ENCODE measurements at places on chromosomes 4 and X.

DNA sequence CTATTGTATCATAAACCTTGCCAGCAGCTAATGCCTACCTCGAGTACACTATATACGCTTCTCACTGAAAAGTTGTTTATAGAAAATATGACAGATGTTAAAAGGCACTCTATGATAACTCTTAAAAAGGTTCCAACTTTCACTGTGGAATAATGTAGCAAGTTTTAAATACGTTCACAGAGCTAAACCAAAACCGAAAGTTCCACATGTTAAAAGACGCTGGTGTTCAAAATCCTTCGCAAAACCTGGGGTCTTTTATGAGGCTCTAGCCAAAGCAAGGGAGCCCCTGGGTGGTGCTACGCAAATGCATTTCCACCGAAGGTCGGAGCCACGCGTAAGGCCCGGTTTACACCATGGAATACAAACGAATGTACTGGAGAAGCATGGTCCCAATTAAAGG, 103.7 kb upstream of the TENM3 start:
- DNase-seq = no peak

DNA sequence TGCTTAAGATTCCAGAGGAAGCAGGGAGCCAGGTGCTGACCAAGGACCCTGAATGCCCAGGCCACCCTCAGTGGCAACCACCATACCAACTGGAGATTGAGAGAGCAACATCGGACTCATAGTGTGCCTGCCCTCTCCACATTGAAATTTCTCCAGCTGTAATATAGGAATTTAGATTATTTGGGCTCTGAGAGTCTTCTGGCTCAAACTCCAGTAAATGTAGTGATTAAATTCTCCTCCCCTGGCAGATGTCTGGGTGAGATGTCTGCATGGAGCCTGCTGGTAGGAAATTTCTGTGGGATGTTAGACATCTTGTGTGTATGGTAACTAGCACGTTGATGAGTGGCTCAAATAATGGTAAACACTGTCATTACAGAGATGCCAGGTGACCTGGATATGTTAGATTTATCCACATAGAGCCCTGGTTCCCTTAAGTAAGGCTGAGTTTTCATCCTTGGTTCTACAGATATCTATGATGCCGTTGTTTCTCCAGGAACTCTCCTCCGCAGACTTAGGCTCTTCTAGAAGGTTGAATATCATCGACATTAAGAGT, 70.6 kb downstream of the CLNK start:
- no peak for DNase-seq

GRCh38 chr4:99540277-99540939, 23.4 kb downstream of the TRMT10A start:
- no peak for DNase-seq

- DNase-seq = no peak
Measured at GRCh38 chr4:120139392-120139791, 72.7 kb upstream of the MAD2L1 start.

DNA sequence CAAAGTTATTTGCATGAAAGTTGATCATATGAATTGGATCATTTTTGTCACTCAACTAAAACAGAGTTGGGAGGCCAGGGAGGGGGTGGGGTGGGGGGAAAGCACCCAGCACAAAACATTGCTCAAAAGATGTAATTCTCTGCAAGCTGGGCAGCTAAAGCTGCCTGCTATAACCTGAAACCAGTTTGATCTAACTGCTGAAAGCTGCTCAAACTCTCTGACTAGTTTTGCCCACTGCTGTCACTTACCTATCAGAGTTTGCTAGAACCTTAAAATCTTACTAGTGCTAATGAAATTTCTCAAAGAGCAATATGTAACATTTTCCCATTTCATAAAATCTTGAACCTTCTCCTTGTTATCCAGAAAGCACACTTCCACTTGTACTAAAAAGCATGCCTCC, 10.4 kb downstream of the CXCL8 start:
- DNase-seq = no peak

DNA sequence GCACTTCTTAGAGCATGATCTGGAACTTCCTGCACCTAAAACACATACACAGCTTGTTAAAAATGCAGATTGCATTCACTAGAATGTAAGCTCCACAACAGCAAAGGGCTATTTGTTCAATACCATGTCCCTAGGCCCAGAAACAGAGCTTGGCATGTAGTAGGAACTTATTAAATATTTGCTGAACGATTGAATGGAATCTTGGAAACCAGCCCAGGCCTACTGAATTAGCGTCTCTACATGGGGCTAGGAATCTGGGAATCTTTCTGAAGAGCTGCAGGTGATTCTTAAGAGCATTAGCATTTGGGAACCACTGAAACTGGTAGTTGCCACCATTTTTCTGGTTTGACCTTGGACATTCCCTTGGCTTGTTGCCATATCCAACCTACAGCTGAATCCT, 234.1 kb downstream of the STIM2 start:
- DNase-seq = no peak

DNA sequence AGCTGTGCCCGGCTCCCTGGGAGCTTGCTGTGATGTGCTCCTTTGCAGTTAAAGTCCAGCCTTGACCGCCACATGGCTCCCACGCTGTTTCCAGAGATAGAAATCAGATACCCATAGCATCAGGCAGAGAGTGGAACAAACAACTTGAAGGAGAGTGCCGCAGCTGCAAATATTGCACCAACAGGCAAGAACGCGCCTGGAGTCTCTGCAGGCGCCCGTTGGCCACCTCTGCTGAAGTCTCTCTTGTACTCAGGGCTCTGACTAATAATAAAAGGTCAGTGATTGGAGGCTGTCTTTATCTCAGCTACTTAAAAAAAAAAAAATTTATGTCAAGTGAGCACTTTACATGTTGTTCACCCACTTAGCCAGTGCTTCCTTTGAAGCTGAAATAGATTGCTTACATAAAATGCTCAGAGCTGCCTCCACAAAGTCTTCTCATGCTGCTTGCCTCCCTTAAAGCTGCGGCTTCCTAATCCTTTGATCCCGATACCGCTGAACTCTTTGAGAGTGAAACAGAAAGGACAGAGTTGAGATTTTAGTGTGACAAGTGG, 30.9 kb upstream of the TENM3 start:
- DNase-seq = no peak

DNA sequence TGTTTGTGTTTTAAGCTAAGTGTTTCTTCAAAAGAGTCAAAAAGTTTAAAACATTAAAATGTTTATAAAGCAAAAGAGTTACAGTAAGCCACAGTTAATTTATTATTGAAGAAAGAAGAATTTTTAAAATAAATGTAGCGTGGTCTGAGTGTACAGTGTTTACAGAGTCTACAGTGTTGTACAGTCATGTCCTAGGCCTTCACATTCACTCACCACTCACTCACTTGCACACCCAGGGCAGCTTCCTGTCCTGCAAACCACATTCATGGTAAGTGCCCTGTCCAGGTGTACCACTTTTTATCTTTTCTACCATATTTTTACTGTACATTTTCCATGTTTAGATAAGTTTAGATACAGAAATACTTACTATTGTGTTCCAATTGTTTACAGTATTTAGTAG, 239.7 kb upstream of the AGA start:
- no peak for DNase-seq

DNA sequence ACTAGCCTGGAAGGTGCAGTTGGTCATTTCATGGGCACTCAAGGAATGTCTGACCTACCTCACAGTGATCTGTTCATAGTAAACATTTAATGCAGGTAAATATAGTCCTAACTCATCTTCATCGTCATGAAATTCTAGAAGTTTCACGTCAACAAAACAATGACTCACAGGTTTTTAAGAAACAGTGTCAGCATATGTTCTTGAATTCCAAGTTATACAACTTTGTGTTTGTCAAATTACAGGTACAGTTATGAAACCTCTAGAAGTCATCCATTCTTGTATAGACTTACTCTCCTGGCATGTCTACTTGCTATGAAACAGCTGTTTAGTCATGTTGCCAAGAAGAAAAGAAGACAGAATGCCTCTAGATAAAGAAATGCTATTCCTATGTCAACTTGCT, 46.6 kb downstream of the AFM start:
- DNase-seq = no peak

GRCh38 chr4:33890841-33891240, 2353.5 kb downstream of the ARAP2 start:
- DNase-seq = no peak

GRCh38 chrX:118423558-118423957, 72.1 kb upstream of the DOCK11 start:
- no peak for DNase-seq

GRCh38 chr4:37891260-37892159, 626 bp downstream of the TBC1D1 start:
- no peak for DNase-seq

DNA sequence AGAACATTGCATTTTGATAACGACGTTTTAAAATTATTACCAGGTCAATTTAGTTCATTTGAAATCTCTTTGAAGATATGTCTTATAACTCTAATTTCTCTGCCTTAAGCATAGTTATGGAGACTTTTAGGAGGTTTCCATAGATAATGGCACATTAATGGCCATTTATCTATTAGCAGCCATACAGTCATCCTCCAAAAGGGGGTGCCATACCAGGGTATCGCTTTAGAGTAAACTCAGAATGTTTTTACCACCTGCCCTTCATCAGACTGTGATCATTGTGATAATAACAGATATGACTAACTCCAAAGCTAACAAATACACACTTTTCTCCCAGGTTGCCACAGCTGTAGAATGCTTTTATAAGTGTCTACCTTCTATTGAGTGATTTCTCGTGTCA, 461.5 kb downstream of the FSTL5 start:
- DNase-seq = no peak

- DNase-seq = no peak
Measured at GRCh38 chr4:1061056-1061700, 49.8 kb downstream of the FGFRL1 start.

DNA sequence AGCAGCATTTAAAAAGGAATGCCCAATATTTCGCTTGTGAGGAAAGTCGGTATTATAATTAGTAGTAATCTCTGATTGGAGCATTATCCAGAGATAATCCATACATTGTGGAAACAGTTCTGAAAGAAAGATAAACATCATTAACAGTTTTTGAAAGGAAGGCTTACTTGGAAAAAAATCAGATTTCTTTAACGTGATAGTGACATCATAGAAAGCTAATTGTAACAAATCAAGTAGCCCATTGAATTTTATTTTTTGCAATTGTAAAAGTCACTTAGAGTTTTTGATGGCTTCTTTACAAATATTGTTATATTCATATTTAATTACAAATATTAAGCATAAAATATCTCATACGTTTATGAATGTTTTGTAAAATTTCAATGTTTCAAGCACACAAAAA, 11.6 kb upstream of the NR3C2 start:
- no peak for DNase-seq

GRCh38 chr4:955931-956381, 17.4 kb downstream of the DGKQ start:
- DNase-seq = no peak

GRCh38 chr4:82886147-82886942, 4.6 kb downstream of the SEC31A start:
- no peak for DNase-seq

- no peak for DNase-seq
Measured at GRCh38 chrX:154660541-154660940, 7.2 kb upstream of the CTAG2 start.

DNA sequence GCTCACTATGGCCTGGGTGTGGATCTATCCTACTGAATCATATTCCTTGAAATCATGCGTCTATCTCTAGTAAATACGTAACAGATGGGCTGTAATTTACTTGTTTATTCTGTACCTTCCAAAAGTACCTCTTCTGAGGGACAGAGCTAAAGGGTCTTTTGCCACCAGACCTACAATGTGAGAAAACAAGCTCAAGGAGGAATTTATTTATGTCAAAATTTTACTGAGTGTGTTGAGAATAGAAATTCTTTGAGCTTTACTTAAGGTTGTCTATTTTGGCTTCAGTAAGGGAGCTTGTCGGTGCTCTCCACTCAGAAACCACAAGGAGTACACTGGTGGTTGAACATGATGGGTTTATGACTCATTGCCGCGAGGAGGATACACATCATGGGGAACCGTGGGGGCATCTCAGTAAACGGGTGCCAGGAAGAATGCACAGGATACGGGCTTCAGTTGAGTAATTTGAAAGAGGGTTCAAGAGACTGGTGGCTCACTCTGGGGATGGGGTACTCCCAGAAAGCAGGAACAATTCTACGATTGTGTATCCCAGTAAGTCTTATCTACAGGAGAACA, 3.0 kb downstream of the ANK2 start:
- DNase-seq = no peak

GRCh38 chr4:159145992-159146330, 43.1 kb downstream of the RAPGEF2 start:
- no peak for DNase-seq

DNA sequence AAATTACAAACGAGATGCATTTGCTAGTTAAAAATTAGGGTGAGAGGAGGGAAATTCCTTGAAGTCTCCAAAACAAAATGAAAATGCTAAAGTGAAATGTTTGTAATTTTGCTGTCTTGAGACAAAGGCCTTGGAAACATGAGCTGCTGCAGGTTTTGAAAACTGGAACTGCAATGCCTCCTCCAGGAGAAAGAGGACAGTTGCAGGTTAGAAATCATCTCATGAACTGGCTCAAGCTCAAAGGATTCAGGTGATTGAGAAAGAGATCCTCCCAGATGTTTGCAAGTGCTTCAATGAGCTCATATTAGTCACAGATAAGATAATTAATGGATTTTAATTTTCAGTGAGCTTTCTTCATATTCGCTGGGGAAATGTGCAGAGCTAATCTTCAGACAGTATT, 32.4 kb downstream of the SMPX start:
- DNase-seq = no peak

DNA sequence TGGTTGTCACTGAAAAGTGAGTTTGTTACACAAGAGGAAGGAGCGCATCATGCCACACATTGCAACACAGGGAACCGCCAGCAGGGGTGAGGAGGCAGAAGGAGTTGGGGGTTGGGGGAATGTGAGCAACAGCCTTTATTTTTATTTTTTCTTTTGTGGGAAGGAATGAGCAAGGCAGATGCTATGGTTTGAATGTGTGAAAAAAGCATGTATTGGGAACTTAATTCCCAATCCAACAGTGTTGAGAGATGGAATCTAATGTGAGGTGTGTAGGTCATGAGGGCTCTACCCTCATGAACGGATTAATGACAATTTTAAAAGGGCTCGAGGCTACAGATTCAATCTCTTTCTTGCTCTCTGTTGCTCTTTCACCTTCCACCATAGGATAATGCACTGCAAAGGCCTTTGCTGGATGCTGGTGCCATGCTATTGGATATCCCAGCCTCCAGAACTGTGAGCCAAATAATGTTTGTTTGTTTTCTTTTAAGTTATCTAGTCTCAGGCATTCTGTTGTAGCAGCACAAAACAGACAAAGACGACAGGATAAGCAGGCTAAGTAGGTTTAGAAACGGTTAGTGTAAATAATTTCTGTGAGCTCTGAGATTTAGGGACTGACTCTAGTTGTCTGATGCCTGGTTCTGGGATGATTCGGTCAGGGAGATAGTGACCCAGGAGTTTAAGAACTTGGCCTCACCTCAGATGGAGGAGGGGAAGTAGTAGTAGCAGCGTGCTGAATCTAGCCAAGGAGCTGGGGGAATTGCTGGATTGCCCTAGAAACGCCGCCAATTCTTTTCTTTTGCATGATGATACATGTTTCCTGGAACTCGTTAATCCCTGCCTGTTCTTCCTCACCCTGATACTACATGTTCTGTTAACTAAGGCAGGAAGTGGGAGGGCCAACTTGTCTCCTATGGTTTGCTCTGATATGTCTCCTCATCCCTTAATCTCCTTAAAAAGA, 156.6 kb upstream of the CTSO start:
- no peak for DNase-seq

Data from SW 1271 (cell line).